EL (cell line): ENCODE measurements at places on chromosomes 6 and 20.
A peak's percentile ranks its signal among the peaks of the same experiment; 100 is the strongest.

DNA sequence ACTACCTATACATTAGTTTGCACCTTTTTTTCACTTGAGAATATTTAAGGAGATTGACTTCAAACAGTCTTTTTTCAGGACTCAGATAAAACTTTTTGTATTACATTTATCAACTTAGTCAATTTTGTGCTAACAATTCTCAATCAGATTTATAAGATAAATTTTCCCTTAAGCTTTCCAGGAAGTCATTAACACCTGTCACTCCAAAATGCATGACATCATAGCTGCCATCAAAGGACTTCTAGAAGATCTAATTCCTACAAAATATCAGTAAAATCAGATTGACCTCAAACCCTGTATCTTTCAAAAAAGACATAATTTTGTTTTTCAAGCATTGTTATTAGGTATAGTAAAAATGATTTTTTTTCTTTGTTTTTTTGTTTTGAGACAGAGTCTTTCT lies 9.9 kb downstream of the RFPL4B start:
- no peak for DNase-seq

- no peak for DNase-seq
These were observed 6.5 kb upstream of the RNF24 start for GRCh38 chr20:4021906-4022305.

GRCh38 chr20:24785141-24786110 lies 163.6 kb upstream of the CST7 start:
- peak; percentile 87 for DNase-seq

DNA sequence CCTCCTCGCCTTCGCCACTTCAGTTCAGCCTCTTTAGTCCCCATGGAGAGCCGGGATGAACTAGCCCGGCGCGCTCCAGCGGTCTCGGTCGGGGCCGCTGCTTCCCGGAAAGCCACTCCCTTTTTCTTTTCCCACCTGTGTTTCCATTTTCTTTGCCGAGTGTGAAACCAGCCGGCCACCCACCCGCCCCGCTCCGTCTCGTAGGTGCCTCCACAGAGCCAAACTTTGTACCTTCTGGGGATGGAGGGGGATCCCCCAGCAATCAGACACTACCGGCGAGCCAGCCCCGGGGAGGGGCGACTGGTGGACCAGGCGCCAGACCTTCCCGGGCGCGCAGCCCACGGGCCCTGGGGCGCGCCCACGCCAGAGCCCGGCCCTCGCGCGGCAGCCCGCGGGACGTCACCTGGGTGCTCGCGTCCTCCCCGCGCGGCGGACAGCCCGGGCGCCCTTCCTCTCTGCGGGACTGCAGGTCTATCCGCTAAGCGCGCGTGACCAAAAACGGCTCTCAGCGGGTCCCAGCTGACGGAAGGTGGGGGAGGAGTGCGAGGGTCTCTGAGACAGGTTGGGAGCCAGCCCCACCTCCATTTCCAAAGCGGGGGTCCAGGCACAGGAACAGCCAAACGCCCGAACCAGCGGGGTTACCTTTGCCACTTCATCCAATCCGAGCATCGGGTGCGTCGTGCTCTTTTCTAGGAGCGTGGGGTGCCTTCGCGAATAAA lies at the start of gene MCHR2:
Gene MCHR2 (minus strand): TSS at position 691 of the 719 bp plus-strand sequence. CDS start 38,076 bp downstream, outside the sequence.
- peak; percentile 16 for DNase-seq

- DNase-seq, result no peak
These were observed 187.9 kb upstream of the BTBD3 start for GRCh38 chr20:11729806-11730205.

GRCh38 chr6:142822842-142823241 lies 122.1 kb downstream of the HIVEP2 start:
- DNase-seq, result no peak
